ENCODE measurements at places on chromosomes 6 and 20.

DNA sequence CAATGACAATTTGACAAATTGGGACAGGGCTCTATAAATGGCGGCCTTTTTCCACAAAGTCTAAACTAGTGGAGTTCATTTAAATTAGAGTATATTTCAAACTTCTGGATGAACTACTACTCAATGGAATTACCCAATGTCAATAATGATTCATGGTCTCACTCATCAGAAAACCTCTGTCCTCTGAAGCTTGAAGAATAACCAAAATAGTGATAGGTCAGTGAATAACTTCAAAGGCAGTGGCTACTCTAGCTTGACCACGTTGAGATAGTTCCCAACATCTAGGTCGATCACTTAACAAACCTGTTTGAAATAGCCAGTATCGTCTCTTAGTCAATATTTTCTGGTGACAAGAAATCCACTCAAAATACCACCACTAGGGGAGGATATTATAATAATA is 197.6 kb downstream of the HDGFL1 start:
- DNase-seq = no peak

GRCh38 chr6:38755874-38756273 is 40.8 kb downstream of the DNAH8 start:
- no peak for DNase-seq

DNA sequence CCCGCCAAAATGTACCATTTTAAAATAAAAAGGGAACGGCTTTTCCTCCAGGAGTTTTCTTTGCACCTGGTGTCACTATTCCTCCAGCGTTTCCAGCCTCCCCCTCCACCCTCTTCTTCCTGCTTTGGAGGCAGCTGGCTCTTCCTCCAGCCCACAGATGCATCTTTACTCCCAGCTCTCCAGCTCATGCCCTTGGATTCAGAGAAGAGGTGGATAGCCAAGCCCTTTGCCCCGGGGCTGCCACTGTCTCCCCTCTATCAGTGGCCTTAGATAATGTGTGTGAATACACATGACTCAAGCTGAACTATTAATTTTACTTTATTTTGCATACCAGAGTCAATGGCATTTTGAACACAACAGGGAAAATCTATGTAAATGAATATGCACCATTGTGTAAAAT is 15.3 kb upstream of the CDH4 start:
- DNase-seq = no peak

DNA sequence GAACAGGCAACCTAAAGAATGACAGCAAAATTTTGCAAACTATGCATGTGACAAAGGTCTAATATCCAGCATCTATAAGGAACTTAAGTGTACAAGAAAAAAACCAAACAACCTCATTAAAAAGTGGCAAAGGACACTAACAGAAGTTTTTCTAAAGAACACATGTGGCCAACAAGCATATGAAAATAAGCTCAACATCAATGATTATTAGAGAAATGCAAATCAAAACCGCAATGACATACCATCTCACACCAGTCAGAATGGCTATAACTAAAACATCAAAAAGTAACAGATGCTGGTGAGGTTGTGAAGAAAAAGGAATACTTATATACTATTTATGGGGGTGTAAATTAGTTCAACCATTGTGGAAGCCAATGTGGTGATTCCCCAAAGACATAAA is 5.5 kb downstream of the RFPL4B start:
- no peak for DNase-seq

DNA sequence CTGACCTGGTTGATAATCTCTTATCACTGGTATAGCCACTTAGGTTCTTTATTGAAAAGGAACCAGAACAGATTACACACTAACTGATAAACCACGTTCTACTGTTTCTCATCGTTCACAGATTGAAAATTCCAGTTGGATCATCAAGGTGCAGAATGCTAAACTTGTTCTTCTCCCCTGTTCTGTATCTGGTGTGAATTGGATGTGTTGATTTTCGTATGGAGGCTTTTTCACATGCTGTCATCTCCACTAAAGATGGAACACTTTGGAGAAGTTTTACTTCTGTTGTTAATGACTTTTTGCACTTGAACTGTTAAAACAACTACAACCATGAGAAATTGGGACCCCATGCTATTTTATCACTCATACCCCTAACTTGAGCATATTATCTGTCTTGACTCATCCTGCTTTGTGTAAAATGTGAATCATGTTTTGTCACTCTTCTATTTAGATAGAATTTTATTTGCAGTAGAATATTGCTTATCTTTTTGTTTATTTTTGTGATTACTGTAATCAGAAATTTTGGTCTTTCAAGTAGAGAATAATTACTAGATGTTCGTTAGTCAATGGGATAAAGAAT is 17.5 kb downstream of the VAPB start:
- no peak for DNase-seq

DNA sequence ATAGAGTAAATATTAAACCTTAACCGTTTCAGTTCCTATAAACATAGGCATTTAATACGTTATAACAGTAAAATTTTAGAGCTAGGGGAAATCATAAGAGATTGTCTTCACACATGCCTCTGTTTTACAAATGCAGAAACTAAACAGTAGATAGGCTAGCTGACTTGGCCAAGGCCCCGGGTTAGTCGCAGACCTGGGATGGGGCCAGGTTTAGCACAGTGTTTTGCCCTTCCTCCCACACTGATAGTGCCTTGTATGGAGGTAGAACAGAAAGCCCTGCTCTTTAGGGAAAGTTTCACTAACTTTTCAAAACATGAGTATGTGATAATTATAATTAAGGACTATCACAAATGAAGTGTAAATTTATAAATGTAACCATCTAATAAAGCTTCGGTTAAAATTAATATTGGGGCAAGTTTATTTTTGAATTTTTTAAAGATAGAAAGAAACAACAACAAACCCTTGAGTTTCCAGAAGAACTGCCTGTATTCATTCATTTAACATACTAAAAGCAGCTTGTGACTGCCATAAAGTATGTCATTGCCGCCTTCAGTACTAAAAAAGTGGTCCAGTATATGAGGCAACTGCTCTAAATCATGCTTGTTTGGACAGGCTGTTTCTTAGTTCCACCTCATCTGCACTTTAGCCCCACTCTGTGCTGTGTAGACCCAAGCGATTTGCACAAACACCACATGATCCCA is 62.5 kb upstream of the LOC128125822 start:
- DNase-seq = no peak

DNA sequence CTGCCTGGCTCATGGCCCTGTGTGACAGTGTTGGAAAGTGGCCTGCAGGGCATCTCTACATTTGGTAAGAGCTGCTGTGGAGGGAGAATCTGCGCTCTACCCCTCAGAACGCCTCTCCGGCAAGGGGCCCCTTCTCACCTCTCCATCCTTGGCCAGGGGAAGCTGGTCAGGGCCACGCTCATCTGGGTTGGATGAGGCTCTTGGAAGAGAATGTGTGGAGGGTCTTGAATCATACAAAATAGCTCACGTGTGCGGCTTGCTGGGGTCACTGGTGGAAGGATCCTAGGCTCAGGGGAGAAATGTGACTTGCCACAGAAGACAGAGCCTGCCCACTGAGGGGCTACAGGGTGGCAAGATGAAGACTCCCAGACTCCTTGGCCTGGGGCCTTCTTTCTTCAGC is 105.0 kb downstream of the SCML4 start:
- DNase-seq = no peak

GRCh38 chr20:57051096-57051495 is 215.3 kb downstream of the BMP7 start:
- DNase-seq = no peak

- no peak for DNase-seq
Observed at GRCh38 chr6:156029286-156029985, 573.8 kb upstream of the NOX3 start.

- DNase-seq = no peak
Observed at GRCh38 chr20:59438201-59438600, 137.8 kb downstream of the EDN3 start.

DNA sequence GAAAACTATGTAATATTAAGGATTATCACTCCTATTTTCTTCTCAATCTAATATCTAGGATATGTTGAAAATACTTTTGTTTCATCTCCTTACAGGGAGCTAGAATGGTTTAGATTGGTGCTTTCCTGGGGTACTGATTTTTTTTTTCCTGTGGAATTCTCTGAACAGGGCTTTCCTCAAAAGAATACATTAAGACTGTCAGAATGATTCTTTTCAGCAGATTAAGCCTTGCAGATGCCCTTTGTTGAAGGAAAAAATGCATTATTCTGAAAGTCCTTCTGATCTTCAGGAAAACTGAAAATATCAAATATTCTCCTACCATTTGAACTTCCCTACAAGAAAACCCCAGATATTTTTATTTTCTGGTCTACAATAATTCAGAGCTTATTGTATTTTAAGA is 178.9 kb downstream of the SOX4 start:
- DNase-seq = no peak

- DNase-seq = no peak
Observed at GRCh38 chr6:40996591-40997233, 42.3 kb downstream of the UNC5CL start.

- no peak for DNase-seq
Observed at GRCh38 chr20:23878787-23879186, 761 bp downstream of the CST5 start.
